ENCODE measurements at places on chromosomes 16 and 17.

- DNase-seq = no peak
Measured at GRCh38 chr16:17261197-17261858, 209.4 kb downstream of the XYLT1 start.

DNA sequence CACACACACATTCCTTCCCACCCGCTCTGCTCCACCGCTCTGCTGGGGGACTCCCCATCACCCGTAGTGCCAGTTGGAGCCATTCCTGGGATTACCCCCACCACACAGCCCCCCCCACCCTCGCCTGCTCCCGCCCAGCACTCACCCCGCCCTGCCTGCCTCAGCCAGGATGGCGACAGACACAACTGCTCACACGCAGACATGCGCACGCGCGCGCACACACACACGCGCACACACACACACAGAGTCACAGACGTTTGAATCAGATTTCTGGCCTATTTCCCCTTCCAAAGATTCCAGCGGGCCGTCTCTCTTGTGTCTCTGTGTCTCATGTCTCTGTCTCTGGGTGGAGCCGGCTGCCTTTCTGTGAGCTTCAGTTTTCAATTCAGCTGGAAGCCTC, 4.4 kb downstream of the CACNA1G start:
- no peak for DNase-seq

DNA sequence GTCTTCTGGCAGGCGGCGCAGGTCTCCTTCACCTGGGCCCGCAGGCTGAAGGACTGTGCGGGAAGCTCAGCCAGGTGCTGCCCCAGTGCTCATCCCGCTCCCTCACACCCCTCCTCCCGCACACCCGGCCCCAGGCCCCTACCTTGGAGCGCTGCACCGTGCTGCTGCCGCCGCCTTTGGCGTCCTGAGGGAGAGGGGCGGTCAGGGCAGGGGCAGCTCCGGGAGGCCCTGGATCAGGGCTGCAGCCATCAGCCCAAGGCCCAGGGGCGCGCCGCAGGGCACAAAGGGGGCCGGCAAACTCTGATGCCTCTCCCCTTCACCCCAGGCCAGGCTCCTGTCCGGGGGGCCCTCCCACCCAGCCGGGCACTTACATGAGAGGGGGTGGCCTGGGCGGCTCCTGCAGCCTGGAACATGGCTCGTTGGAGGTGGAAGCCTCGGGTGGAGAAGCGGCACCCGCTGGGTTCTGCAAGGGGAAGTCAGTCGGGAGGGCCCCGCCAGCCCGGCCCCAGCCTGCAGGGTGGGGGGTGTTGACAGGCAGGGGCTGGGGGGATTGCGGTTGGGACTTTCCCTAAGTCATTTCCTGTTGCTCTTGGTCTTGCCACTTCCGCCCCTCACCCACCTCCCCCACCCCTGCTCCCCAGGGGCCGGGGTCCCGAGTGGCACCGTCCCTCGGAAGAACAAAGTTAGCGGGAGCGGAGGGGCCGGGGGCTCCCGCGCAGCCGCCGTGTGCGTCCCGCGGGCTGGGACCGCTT, 863 bp downstream of the LIMD2 start:
- no peak for DNase-seq

DNA sequence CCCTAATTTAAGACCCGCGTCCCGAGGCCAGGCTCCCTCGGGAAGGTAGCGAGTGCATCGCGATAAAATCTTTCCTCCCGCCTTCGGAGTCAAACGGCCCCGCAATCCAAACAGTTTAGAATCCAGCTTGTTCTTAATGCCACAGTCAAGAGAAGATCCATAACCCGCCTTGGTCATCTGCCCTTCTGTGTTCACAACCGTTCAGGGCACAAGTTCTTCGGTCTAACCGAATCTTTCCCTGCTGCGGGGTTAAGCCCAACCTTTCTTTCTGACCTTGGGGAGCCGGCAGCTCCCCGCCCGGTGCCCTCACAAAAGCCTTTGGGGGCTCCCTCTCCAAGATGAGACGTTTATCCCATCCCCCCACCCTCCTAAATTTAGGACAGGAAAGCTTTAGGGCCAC, 30.3 kb downstream of the CPSF4L start:
- no peak for DNase-seq

GRCh38 chr17:61849674-61850073, 13.7 kb downstream of the BRIP1 start:
- DNase-seq = no peak

DNA sequence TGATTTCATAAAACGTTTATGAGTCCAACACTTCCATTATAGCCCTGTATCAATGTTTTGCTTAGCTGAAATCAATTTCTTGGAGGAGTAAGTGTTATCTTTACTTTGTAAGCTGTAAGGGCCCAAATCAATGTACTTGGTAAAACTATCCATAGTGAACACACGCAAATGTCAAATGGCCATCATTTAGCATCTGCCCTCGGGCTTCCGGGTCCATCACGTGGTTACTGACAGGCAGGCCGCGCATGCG, 687 bp upstream of the NARF start:
- DNase-seq = no peak

DNA sequence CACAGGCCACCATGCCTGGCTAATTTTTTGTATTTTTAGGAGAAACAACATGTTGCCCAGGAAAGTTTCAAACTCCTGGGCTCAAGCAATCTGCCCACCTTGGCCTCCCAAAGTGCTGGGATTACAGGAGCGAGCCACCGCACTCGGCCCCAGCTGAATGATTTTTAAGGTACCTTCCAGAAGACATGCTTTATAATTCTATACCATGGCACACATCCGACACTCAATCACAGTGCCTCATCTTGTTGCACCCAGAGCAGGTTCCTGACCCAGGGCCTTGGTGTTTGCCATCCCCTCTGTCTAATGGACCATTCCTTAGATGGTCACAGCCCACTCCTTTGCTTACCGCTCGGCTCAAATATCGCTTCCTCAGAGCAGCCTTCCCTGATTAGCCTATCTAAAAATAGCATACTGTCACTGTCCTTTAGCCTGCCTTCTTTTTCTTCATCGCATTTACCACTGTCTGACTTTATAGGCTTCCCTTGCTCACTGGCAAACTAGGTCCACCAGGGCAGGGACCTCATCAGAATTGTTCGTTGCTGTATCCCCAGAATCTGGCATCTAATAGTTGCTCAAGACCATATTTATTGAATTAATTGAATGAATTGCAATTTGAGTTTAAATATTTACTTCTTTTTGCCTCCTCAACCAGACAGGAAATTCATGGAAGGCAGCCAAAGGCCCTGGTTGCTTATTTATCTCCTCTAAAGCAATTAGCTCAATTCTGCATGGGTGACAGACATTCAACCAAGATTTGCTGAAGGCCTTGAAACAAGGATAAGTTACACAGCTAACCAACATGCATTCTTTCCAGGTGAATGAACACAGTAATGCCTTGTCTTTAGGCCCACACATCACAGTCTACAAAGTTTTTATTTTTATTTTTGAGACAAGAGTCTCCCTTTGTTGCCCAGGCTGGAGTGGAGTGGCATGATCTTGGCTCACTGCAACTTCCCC, 6.3 kb upstream of the TENT4B start:
- no peak for DNase-seq

GRCh38 chr17:40313668-40314583, 4.9 kb downstream of the RARA start:
- DNase-seq = no peak

DNA sequence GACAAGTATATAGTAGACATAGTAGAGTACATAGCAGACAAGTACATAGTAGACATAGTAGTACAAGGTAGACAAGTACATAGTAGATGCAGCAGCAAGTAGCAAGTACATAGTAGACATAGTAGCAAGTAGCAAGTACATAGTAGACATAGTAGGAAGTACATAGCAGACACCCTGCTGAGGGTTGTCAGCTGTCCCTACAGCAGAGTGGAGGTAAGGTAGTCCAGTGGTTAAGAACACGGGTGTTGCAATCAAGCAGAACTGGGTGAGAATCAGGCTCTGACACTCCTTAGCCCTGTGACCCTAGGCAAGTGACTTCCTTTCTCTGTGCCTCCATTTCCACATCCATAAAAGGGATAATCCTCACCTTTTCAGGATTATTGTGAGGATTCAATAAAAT, 94.7 kb downstream of the NOG start:
- DNase-seq = no peak

GRCh38 chr17:49707246-49707607, 537 bp downstream of the SLC35B1 start:
- DNase-seq = no peak

GRCh38 chr17:39926588-39927100, 757 bp downstream of the ORMDL3 start:
- peak; percentile 26 for DNase-seq

DNA sequence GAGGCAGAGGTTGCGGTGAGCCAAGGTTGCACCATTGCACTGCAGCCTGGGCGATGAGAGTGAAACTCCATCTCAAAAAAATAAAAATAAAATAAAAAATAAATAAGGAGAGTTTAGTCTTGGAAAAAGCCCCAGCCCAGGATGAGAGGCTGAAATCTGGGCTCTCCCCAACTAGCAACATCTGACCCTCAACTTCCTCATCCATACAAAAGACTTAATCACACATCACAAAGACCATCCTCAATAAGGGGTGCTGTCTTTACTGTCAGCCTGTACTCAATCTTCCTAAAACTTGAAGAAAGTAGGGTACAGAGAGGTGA, 11.4 kb upstream of the SLC4A1 start:
- no peak for DNase-seq

- DNase-seq = no peak
Measured at GRCh38 chr16:2981177-2981898, 1.1 kb upstream of the PKMYT1 start.

- DNase-seq = no peak
Measured at GRCh38 chr17:73503560-73503959, 140.7 kb downstream of the SDK2 start.

DNA sequence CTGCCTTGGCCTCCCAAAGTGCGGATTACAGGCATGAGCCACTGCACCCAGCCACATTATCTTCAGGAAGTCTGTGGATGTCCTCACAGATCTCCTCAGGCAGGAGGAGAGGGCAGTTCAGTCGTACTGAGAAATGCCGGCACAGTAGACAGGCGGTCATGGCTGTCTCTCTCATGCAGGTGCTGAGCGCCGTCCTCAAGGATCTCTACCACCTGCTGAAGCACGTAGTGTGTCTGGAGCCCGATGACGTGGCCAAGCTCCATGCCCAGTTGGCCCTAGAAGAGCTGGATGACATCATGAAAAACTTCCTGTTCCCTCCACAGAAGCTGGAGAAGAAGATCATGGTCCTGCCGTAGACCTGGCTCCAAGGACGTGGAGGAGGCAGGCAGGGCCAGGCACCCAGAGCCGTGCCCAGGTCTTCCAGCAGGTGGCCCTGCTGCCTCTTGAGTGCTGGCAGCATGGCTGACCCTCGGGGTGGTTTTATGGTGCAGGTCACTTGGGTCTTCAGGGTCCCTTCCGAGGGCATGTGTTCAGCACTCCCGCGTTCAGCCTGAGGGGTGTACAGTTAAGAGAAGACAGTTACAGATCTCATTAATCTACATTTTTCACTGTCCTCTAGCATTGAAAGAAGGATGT, 22.0 kb upstream of the HAS3 start:
- no peak for DNase-seq

DNA sequence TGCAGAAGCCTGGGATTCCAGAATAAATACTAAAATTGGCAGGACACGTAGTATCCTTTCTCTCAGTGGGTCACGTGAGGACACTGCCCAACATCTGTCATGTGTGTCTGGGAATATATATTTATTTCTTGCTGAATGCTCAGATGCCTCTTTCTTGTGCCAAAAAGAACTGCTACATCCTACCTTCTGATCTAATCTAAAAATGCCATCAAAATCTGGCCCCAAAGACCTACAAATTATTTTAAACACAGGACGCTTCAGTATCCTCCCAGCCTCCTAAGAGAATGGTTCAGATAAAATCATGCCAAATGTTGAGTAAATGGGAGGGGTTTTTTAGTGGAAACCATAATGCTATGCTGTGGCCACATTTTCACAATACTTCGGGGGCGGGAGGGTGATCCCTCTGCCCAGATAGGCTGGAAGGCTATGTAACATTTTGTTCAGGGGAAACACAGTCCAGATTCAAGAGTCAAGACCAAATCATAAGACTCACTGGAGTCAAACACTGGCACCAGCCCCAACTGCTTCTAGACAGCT, 22.9 kb upstream of the CORO6 start:
- DNase-seq = no peak

DNA sequence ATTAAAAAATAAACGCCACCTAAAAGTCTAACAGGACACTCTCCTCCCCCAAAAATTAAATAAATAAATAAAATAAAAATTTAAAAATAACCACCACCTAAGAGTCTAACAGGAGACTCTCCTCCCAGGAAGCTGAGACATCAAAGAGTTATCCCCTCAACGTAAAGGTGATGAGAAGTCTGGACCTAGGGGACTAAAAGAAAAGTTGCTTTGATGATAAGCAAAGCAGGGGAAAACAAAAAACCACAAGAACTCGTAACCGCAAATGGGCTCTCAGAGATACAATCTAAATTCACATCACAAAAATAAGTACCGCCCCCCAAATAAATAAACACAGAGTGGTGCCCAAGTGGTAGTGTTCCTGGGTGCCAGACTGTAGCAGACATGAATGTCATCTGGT, 412.2 kb downstream of the ZFHX3 start:
- no peak for DNase-seq

DNA sequence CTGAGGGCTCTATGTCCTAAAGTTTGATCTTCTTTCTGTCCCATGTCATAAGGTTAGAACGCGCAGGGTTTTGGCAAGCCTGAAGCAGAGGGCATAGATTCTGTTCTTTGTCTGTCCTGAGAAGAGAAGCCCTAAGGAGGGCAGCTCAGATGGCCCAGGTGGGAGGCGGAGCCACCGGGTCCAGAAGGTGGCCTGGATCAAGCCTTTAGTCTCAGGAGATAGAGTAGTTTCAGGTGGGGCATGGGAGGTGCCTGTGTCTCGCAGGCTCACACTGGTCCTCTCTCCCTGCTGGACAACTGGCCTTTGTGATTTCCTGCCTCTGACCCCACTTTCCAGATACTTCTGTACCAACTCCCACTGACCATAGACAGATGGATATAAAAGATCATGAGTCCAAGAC, 44.2 kb upstream of the DNAJA2 start:
- no peak for DNase-seq

GRCh38 chr16:50591800-50592771, 43.9 kb downstream of the NKD1 start:
- DNase-seq = no peak
